ENCODE measurements at places on chromosomes 12 and 14.

DNA sequence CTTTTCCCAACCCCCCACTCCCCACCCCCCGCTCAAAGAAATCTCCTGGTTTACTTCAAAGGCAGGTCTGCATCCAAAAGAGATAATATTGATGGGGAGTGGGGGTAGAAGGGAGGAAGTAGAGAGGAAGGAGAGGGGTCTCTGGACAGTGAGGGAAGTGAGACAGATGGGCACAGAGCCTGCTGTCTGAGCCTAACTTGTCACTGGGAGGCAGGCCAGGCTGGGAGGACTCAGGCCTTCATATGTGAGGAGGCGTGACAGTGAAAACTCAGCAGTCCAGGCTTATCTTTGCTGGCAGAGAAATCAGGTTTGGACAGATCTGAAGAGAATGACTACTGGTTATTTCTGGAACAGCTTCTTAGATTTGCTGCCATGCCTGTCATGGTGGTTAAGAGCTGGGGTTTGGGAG is 192.3 kb downstream of the NUAK1 start:
- no peaks in the 10 kb centered on the region for H3K27me3 ChIP-seq
- no peak overlapping the region for H3K4me3 ChIP-seq
- H3K4me1 ChIP-seq, result no peaks in the 10 kb centered on the region
- DNase-seq, result no peak
- H3K36me3 ChIP-seq, result peaks cover 1% of the 10 kb centered on the region

- no peaks in the 10 kb centered on the region for H3K36me3 ChIP-seq
- no peaks in the 10 kb centered on the region for H3K4me1 ChIP-seq
- no peak overlapping the region for H3K4me3 ChIP-seq
- H3K27ac ChIP-seq, result no peak overlapping the region
These were observed 254.6 kb downstream of the SEC23A start for GRCh38 chr14:38848243-38848935.

- no peak overlapping the region for H3K4me3 ChIP-seq
- DNase-seq, result no peak
- H3K4me1 ChIP-seq, result no peaks in the 10 kb centered on the region
- H3K27me3 ChIP-seq, result no peaks in the 10 kb centered on the region
These were observed 27.1 kb downstream of the HECTD1 start for GRCh38 chr14:31180299-31181051.

DNA sequence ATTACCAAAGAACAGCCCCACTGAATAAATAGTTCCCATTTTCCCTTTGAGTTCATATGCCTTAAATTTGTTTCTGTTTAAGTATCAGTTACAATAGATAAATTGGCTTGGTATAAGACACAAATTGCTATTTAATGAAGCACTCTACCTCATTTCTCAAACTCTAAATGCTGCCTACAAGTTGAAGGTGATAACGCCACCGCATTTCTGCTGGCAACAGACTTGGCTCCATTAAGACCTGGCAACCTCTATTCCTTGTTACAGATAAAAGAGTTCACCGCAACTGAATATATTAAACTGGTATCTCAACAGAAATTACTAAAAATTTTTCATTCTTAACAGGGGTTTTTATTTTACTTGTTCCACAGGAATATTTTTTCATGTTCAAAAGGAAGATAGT is 35.6 kb downstream of the GXYLT1 start:
- no peak for DNase-seq
- peaks cover 43% of the 10 kb centered on the region for H3K36me3 ChIP-seq
- no peaks in the 10 kb centered on the region for H3K27me3 ChIP-seq
